T follicular helper cell (primary cell): ENCODE measurements at places on chromosomes 4 and X.

GRCh38 chr4:31146366-31146765 lies 426.2 kb downstream of the PCDH7 start:
- DNase-seq = no peak

- peak; percentile 5 for DNase-seq
Measured at GRCh38 chrX:19514791-19515614, at the start of gene MAP3K15. Gene MAP3K15 (minus strand): TSS chrX:19515508. CDS start chrX:19515261, 247 bp downstream.

DNA sequence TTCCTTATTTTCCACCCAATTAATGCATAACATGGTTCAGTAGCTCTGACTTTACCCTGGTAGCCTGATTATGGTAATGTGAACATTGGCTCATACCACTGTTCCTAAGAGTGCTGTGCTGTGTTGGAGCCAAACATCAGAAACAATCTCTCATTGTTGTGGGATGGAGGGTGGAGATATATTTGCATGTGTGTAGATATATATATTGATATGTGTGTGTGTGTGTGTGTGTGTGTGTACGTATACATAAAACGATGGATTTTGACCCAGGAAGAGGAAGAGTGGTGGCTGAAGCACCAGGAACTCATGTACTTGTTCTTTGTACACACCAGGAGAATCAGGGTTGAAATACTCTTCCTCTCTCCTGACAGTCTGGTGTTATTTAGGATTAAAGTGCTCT lies 247.7 kb downstream of the IL15 start:
- no peak for DNase-seq

DNA sequence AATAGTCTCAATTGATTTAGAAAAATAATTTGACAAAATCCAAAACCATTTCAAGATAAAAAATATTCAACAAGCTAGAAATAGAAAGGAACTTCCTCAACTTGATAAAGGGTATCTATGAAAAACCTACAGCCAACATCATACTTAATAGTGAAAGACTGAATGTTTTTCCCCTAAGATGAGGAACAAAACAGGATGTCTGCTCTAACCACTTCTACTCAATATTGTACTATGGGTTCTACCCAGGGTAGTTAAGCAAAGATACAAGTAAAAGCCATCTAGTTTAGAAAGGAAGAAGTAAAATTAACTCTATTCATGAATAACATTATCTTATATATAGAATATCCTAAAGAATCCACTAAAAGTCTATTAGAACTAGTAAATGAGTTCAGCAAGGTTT lies 21.5 kb upstream of the SYTL5 start:
- no peak for DNase-seq

DNA sequence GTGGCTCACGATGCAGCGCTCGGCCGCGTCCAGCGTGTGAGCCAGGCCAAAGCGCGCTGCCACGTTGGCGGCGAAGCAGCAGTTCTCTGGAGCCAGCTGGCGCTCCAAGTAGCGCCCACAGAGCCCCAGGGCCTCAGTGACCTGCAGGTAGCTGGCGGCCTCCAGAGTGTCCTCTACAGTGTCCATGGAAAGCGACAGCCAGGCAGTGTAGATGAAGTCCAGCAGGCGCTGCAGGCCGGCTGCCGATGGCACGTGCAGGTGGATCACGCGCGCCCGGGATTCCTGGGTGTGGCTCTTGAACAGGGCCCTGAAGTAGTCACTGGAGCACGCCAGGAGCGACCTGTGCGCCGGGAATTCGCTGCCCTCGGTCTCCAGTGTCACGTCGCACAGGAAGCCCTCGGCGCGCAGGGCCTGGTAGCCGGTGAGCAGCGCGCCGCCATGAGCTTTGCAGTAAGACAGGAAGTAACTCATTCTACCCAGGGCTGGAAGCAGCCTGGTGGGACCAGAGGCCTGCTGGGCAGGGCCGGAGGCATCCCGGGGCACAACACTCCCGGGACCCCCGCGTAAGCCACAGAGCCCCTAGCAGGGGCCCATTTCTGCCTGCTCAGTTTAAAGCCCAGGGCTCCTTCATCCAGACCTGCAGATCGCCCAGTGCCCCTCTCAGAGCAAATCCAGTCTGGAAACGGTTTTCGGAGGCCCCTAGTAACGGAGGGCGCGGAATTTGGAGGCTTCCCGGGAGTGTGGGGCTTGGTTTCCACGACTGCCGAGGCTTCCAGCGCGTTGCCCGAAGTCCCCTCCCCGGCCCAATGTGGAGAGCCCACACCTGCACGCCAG lies 595 bp downstream of the KLHL34 start:
- no peak for DNase-seq

- no peak for DNase-seq
Measured at GRCh38 chr4:163592212-163592611, 97.7 kb downstream of the TMA16 start.

- no peak for DNase-seq
Measured at GRCh38 chrX:122440832-122441231, 743.2 kb upstream of the GRIA3 start.

DNA sequence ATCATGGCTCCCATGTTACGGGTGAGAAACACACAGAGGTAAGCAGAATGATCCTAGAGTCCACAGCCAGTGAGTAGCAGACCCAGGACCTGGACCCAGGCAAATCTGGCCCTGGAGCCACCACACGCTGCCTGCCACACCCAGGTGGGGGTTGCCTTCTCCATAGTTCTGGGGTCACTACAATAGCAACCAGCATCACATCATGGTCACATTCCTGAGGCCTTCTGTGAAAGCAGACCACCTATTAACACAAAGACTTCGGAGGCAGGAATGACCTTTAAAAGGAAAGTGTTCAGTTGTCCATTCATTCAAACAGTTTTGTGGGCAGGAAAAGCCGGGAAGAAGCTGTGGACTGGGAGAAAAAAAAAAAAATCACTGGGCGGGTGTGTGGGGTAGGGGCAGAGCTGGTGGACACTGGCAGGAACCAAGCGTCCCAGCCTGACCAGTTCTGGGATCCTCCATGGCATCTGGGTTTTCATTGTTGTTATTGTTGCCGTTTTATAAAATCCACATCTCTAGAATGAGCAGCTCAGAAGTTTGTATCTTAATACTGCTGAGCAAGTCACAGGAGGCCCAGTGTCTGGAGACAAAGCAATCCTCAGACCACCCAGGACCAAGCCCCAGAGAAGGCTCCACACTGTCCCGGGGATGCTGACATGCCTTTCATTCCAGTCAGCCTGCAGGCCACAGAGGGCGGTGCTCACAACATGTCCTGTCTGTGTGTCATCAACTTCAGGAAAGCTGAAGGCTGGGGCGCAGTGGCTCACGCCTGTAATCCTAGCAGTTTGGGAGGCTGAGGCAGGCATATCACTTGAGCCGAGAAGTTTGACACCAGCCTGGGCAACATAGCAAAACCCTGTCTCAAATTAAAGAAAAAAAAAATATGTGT lies 67.0 kb downstream of the SEL1L3 start:
- no peak for DNase-seq

- no peak for DNase-seq
Measured at GRCh38 chr4:89545315-89545714, 237.7 kb upstream of the GPRIN3 start.
